Fibroblast of lung (primary cell): ENCODE measurements at places on chromosomes 2 and 18.

GRCh38 chr2:20350753-20351554, at the start of gene PUM2:
Gene PUM2, minus strand, starts transcription at chr2:20350844. Its CDS starts 23,484 bp downstream, at chr2:20327360.
- DNase-seq = peak; percentile 92

- DNase-seq = no peak
Measured at GRCh38 chr2:218899147-218899546, 18.5 kb downstream of the WNT10A start.

- DNase-seq = no peak
Measured at GRCh38 chr18:78947291-78947690, 32.3 kb upstream of the SALL3 start.

- DNase-seq = no peak
Measured at GRCh38 chr2:192407692-192408091, 213.0 kb upstream of the TMEFF2 start.

- DNase-seq = no peak
Measured at GRCh38 chr2:240186191-240186725, 45.8 kb upstream of the OTOS start.

DNA sequence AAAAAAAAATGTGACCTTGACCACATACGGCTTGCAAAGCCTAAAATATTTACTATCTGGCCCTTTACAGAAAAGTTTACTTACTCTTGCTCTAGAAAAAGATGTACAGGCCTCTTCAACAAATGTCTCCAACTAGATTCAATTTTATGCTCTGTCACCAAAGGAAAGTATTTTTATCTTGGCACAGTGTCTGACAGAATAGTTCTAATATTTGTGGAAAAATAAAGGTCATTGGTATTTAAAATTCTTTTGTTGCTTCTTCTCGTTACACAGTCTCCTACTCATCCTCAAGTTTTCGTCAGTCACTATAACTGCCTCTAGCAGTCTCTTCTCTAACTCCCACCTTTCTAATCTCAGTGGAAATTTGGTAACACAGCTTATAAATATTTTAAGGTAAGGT, 1.4 kb downstream of the RBKS start:
- no peak for DNase-seq

DNA sequence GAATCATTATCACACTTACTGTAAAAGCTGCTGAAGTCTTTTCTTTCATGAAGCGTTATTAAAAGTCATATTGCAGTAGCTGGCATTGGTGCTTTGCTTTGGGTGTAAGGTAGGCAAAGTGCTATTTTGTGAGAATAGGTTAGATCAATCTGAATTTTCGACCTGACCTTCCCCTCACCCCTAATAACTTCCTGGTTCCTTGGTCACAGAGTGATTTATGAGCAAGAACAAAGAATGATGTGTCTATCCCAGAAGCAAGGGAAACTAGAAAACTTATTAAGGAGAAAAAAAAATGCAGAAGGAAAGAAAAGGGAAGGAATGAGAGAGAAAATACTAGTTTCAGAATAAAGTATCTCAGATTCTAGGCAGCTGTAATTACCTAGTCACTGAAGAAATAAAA, 163.1 kb upstream of the MEIS1 start:
- DNase-seq = no peak

- peak; percentile 62 for DNase-seq
Measured at GRCh38 chr2:28325567-28326468, 66.8 kb upstream of the FOSL2 start.

- DNase-seq = peak; percentile 94
Measured at GRCh38 chr2:64866797-64867196, 122.4 kb upstream of the SLC1A4 start.

DNA sequence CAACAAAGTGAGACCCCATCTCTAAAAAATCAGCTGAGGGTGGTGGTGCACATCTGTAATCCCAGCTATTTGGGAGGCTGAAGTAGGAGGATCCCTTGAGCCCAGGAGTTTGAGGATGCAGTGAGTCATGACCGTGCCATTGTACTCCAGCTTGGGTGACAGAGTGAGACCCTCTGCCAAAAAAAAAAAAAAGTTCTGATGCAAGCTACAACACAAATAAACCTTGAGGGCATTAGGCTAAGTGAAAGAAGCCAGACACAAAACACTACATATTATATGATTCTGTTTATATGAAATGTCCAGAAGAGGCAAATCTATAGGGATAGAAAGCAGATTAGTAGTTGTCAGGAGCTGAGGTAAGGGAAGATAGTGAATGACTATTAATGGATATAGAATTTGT, 13.0 kb downstream of the YWHAQ start:
- DNase-seq = peak; percentile 49

- peak; percentile 65 for DNase-seq
Measured at GRCh38 chr2:34102339-34102738, 503.2 kb upstream of the FAM98A start.

DNA sequence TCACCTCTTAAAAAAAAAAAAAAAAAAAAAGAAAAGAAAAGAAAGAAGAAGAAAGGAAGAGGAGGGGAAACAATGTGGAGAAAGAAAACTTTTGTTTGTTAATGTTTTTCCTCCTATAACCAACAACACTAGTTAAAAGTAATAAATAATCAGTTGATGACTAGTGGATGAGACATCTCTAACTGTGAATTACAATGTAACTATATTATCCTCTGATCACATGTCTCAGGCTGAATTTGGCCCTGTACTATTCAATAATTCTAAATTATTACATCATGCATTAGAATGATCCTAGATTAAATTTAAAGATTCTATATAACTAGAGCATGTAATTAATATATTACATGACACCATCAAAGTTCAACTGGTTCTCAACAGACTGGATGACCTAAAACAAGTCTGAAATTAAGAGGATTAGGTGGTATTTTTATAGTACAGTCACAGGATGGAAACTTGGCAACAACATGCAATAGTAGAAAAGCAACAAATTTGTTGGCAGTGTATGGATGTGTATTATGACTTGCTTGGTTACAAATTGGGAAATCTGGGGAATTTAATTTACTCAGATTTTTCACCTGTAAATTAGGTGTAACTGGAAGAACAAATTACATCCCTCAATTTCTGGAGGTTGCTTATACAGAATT, 269.3 kb upstream of the SETBP1 start:
- DNase-seq = no peak

GRCh38 chr2:64626963-64627760, 26.6 kb downstream of the SERTAD2 start:
- no peak for DNase-seq

DNA sequence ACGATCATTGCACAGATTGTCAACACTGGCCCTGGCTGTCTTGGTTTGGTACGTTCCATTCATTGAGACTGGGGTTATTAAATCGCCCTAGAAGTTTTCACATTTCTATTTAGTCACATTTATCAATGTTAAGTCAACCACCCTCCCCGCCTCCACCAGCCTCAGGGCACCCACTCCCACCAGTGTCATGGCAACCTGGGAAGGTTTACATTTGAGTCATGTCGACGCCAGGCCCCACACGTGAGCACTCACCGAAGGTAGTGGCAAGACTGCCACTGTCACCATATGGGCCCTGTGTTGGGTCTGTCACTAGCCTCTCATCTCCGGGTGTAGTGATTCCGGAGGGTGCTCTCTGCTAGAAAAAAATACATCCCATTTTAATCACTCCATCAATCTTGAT, 194.2 kb downstream of the TWIST2 start:
- DNase-seq = no peak

DNA sequence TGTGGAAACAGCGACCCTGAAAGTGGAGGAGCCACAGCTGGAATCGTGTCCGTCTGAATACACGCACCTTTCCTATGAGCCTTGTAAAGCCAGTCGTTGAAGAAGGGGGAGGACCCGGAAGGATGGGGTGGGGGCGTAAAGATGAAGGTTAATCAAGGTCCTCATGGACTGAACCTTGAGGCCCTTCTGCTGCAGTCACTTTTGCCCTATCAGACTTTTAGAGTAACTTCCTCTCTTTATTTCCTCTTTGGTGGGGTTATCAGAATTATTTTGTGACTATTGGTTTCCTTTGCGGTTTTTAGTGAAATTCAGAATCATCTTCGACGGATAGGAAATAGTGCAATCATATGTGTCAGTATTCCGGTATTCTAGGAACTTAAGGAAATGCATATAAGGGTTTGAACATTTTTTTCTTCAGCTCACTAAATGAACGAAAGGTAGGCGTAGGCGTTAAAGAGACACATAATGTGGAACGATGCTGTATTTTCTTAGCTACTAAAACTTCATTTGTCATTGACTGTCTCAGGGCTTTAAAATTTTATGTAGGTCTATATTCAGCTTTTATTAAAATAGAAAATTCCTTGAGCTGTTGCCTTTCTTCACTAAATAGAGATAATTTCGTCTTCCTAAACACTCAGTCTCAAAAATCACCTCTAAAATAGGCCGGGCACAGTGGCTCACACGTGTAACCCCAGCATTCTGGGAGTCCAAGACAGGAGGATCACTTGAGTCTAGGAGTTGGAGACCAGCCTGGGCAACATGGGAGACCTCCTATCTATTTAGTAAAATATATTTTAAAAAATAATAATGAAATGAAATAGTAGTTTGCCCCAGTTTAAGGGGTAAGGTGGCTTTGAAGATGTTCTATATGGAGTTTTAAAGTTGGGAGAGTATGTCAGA, 1.4 kb upstream of the YES1 start:
- DNase-seq = no peak

DNA sequence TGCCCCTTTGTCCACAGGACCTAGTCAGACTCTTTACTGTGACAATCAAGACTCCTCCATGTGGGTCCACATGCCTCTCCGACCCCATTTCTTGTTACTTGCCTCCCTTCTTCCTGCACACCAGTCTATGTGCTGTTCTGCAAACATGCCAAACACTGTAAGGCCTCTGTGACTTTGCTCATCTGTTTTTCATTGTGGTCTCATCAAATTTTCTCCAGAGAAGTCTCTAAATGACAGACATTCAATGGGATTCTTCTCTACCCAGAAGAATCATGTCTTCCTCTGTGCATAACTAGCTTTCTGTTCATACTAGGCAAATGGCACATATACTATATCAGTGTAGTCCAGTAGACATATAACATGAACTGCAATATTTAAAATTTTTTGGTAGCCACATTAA, 43.0 kb upstream of the KCNE4 start:
- DNase-seq = no peak
